Fibroblast of skin of scalp (primary cell): ENCODE measurements at places on chromosomes 7 and 10.

DNA sequence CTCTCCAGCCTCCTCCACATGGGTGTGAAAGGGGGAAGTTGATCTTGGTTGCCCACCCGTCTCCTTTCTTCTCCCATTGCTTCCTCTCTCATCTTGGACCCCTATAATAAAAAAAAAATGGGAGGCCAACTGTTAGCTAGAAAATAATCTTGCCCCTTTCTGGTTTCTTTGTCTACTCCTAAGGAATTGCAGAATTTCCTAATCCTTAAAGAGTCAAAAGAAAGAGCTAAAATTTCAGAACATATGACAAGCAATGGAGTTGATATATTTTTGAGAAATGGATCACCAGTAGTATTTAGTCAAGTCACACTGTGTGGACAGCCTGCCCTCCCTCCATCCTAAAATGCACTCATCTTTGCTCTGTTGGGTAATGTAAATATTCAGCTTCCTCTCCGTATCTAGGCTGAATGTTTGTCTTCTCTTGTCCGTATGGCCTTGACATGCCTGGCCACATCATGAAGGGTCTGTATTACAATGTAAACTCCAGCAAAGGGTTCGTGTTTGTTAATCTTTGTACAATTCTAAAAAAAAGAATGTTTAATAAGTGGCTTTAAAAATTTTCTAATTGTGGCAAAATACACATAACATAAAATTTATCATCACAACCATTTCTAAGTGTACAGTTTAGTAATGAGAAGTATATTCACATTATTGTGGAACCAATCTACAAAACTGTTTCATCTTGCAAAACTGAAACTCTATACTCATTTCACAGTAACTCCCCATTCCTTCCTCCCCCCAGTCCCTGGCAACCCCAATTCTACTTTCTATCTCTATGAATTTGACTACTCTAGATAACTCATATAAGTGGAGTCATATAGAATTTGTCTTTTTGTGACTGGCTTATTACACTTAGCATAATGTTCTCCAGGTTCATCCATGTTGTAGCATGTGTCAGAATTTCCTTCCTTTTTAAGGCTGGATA, 71.5 kb downstream of the ZNF92 start:
- no peak for DNase-seq

DNA sequence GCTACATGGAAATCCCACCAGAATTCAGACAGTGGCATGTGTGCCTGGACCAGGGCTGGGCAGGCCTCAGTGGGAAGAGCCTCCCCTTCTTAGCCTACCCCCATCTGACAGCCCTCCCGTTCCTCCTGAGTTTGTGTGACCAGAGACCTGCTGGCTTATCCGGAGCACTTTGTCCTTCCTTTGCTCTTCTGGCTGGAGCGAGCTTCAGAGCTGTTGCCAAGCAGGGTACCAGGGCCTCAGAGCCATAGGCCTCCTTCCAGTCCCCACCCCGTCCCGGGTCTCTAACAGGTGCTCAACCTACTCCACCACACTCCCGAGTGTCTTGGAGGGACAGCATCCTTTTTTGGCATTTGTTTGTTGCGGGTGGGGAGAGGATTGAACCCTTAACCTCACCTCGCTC, 26.5 kb upstream of the TRIM8 start:
- DNase-seq: no peak

DNA sequence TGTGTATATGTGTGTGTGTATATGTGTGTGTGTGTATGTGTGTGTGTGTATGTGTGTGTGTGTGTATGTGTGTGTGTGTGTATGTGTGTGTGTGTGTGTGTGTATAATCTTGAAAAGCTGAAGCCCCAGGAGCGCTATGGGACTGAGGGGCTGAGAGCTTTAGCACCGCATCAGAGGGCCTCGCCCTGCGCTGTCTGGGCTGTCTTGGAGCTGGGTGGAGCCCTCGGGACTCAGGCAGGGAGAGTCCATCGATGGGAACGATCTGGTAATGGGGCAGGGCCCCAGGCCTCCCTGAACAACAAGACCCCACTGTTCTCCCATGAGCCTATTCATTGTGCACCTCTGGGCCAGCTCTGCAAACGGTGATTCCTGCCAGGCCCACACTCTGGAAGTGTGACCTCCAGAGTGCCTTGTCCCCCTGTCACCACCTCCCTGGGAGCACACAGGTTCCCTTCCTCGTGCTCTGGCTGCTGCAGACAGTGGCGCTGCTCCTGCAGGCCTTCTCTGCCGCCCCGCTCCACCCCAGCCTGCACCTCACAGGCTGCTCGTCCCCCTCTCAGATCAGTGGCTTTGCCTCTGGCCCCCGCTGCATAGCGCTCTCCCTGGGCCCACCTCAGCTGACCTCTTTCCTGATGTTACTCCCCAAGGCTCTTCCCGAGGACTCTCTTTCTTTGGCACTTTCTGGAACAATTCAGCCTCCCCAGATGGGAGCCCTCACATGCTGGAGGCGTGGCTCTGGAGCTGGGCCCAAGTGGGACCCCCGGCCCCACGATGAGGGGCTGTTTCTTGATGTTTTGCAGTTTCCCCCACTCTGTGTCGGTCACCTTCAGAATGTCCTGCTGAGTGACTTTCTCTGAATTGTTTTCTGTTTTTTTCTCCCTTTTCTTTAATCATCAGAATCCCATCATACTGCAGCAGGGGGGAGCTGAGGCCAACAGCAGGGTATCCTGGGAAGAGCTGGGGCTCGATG, 542.2 kb upstream of the FOXK1 start:
- no peak for DNase-seq

DNA sequence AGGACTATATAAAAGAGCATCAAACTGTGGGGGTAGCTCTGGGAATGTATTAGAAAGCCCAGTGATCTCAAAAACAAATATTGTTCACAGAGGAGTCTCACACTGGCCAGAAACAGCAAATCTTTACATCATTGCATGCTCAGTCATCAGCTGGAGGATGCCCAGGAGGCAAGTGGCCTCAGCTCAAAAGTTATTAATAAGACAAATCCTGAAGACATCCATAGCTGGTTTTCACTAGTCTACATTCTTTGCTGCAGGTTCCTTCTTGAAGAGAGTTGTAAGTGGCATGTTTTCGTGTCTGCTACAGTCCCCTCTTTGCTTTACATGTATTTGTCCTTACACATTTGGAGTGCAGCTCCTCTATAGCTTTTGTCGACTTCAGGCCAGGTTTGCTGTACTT, 8.6 kb upstream of the CCDC7 start:
- no peak for DNase-seq

GRCh38 chr10:122476333-122476695, 15.0 kb downstream of the HTRA1 start:
- no peak for DNase-seq

- no peak for DNase-seq
These were observed 12.6 kb upstream of the PLXDC2 start for GRCh38 chr10:19803676-19804075.

DNA sequence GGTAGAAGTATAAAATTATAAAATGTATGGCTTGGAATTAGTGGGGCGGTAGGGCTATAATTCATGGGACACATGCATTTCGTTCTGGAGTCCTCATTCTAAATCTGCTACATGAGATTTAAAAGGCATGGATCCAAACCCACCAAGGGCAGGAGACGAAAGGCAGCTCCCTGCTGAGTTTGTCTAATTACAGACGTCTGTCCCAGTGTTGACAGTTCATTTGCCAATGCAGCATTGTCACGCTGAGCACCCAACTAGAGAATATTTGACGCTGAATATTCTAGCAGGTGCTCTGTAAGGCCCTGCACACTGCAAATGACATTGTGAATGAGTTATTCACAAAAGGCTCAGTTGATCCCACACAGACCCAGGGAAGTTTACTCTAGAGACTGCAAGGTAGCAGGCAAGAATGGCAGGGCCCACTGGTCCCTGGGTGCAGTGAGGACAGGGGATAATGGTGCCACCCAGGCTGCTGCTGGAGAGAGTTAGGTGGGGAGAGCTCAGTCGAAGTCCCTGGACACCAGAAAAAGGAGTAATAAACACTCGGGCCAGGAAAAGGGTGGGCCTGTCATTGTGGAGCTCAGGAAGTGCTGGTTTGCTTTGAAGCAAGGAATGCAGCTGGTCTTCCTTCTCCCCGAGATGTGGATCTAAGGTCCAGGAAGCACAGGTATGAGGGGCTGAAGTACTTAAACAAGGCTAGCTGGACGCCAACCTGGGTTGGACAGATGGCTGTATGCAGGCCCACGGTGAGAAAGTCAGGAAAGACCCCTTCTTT, 75.0 kb upstream of the JCAD start:
- DNase-seq: peak; percentile 8

- DNase-seq: no peak
These were observed 373.2 kb downstream of the PLXNA4 start for GRCh38 chr7:132203021-132203420.

DNA sequence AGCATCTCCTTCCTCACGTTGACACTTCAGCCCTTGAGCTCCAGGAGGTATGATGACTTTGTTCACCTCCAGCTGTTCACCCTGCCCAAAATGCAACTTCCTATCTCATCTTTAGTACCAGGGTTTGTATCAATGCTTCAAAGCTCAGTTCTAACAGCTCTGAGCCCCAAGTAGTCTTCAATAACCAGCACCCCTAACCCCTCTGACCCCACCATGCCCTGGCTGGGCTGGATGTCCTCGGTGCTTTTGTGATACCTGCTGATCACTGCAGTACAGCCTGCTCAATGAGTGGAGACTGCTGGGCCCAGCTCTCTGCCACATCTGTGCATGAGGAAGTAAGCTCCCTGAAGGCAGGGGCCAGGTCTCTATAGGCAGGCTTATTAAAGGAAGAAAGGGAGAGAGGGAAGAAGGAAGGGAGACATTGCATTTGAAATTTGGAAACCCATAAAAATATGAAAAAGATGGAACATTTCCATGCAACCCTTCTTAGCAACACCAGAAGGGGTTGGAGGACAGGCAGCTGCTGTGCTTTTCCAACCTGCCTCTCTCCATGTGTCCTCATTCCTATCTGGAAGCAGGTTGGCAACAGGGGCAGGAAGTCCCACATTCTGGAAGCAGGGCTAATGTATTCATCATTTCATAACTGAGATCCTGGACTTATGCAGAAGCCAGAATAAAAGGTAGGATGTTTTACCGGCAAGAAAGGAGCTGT, 756.1 kb downstream of the GRID1 start:
- no peak for DNase-seq

- peak; percentile 66 for DNase-seq
These were observed 255.7 kb downstream of the TNS3 start for GRCh38 chr7:47326220-47326619.

GRCh38 chr7:151810441-151811232, 66.3 kb downstream of the PRKAG2 start:
- DNase-seq: no peak

DNA sequence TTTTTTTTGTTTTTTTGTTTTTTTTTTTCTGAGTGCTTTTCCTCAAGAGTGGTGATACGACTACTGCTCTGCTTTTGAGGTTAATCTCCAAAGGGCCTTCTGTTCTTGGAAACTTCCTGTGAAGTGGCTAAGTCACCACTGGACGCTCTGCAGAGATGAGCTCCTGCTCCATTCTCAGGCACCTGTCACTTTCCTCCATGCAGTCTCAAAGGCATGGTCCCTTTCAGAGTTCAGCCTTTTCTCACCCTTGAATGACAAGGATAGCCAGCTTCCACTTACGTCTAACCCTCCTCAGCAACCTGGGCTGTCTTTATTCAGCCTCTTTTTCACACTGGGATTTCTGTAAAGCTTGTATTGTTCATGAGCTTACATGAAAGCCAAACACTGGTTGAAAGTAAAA, 65.8 kb downstream of the BMPER start:
- no peak for DNase-seq
